ENCODE measurements at places on chromosomes 5 and 9.

GRCh38 chr9:76703270-76703669, 61.0 kb upstream of the PCA3 start:
- no peak for DNase-seq

- DNase-seq, result no peak
Measured at GRCh38 chr5:138849439-138849838, 25.7 kb downstream of the LRRTM2 start.

DNA sequence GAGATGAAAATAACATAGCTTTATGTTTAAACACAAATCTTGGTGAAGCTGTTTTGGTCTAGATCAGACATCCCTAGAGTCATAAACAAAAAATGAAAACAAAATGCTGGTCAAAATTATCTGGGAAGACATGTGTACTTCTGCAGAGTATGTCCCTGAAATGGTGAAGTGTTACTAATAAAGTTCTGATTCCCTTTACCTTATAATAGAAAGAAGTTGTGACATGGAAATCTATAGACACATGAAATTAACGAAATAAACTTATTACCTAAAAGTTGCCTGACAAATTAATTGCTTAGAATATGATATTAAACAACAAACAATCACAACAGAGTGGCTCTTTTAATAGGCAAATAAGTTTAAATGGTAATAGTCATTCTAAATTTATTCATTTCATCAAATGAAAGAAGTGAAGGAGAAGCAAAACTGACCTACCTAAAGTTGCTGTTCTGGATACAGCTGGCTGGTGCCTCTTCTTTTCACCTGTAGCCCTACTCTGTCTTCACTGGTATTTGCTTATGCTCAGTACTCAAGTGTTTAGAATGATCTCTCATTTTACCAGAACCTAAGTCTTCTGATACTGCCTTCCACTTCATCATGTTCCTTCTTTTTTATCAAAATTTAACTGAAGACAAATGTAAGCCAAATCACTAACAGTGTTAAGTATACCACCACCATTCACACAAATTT, 38.8 kb downstream of the FNIP1 start:
- no peak for DNase-seq

DNA sequence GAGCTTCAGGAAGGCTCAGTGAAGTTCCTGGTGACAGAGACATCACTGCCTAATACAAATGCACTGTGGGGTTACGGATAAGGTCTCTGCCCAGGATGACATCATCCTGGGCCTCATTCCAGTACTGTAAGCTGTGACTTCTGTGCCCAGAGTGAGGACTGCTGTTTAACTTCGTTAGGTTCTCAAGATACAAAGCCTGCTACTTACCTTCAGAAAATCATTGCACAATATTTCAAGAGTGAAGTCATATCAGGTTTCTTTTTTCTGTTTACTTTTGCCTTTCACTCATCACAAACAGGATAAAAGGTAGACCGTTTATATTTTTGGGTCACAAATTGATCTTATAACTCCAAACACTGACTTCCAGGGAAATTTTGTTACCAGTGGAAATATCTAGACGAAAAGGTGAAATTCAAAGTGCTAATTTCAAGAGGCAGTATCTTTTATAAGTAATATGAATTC, 241.2 kb downstream of the PIK3R1 start:
- no peak for DNase-seq

- no peak for DNase-seq
Measured at GRCh38 chr5:104126980-104127379, 564.4 kb upstream of the NUDT12 start.

DNA sequence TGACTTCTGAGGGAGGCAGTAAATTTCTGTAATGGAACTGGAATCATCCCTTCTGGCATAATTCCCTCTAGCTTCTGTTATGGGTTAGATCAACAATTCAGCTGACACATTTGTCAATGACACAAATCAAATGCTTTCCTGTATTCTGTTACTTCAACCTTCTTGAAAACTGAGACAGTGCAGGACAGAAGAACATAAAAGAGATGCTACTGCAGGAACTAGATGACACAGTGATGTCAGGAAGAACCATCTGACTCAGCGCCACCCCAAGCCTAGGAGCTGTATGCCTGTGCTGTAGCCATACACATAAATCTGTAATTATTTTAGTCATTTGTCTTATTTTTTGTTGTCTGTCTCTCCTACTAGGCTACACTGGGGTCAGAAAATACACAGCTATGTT, 18.2 kb upstream of the CEP120 start:
- no peak for DNase-seq

DNA sequence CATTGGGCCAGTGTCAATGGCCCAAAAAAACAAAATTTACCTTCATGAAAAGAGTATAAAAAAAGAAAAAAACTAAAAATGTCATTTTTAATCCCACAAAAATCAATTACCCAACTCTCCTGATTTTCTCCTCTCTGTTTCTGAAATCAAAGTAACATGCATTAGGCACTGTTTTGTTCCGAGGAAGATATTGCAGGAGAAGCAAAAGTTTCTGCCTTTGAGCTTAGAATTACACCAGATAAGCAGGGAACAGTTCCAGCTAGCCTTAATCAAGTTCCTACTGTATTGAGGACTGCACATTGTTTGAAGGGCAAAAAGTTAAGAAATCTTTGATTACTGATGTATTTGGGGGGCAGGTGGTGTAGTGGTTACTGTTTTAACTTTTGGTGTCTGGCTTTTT, 1.1 kb upstream of the PRKAA1 start:
- no peak for DNase-seq

Data from NCI-H1436 treated with DMSO at 0.1 percent for 48 hours (cell line).